AG04449 (cell line): ENCODE measurements at places on chromosomes 2 and 18.

- DNase-seq = no peak
These were observed 16.3 kb downstream of the VPS4B start for GRCh38 chr18:63405986-63406385.

DNA sequence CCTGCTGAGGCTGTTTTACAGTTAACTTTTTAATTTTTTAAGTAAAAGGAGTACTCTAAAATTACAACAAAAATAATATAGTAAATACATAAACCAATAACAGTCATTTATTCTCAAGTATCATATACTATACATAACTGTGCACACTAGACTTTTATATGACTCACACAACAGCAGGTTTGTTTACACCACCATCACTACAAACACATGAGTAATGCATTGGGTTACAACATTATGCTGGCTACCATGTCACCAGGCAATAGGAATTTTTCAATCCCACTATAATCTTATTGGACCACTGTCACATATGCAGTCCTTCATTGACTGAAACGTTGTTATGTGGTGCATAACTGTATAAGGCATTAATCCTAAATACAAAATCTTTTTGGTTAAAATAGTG lies 42.5 kb downstream of the RASGRP3 start:
- DNase-seq = no peak

DNA sequence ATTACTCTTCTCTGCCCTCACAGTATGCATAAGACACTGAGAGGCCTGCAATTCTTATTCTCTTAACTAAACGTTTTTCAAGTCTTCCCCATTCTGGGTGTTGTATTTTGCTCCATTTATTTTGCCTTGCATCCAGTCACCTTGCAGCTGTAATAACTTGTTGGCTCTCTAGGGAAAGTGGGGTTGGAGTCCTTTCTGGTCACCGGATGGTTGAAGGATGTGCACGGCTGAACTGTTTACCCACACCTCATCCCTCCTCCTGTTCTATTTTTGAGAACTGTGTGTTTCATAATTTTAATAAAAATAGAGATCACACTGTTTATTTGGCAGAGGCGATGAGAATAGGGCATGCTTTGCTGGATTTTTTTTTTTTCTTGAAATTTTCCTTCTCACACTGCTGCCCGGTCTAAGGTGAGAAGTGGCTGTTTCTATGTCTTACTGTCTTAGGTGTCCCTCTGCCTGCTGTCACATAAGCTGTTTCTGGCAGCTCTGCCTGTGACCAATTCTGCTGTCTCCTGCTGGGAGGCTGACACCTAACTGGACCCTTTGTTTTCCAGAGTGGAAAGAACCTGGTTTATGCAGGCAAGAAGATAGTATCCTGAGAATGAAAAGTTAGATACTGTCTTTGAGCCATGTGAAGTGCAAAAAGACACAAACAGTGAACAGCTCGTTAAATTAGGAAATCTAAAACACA lies 342.6 kb downstream of the DPP10 start:
- DNase-seq = no peak

DNA sequence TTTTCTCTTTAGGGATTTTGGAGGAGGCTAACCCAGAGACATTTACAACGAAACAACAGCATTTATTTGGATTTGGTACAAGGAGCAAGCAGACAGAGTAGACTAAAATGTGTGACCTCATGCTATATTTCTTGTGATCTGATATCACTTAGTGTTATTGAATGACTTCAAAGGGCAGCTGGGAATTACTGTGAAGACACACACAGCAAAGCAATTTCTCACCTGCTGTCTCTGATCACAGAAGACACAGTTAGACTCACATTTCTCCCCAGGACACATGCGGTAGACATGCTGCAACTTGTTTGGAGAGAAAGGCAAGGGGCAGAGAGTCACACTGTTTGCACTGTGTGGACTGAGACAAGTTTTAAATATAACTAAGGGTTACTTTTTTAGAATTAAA lies 67.5 kb downstream of the LTBP1 start:
- no peak for DNase-seq

- DNase-seq = no peak
These were observed 56.2 kb downstream of the SLC38A11 start for GRCh38 chr2:164899121-164899520.

GRCh38 chr2:2867397-2867979 lies 510.1 kb downstream of the EIPR1 start:
- DNase-seq = no peak
